DMS153 (cell line): ENCODE measurements at places on chromosomes 1 and 21.
A peak's percentile ranks its signal among the peaks of the same experiment; 100 is the strongest.

DNA sequence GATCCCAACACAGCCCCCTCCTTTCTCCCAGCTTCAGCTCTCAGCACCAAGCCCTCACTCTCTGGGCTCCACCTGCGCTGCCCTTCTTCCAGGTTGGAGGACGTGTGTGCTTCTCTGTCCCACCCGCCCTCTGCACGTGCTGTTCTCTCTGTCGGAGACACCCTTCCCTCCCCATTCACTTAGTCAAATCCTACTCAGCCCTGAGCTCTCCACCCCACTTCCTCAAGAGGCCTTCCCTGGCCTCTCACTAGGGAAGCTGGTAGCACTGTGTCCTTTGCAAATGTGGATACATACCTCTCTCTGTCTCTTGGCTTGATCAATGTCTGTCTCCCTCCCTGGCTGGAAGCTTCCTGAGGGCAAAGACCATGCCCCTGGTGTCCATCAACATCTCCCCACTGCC, 43.0 kb downstream of the TNFRSF8 start:
- no peak for DNase-seq

GRCh38 chr21:37072274-37072987, 440 bp downstream of the PIGP start:
- no peak for DNase-seq

DNA sequence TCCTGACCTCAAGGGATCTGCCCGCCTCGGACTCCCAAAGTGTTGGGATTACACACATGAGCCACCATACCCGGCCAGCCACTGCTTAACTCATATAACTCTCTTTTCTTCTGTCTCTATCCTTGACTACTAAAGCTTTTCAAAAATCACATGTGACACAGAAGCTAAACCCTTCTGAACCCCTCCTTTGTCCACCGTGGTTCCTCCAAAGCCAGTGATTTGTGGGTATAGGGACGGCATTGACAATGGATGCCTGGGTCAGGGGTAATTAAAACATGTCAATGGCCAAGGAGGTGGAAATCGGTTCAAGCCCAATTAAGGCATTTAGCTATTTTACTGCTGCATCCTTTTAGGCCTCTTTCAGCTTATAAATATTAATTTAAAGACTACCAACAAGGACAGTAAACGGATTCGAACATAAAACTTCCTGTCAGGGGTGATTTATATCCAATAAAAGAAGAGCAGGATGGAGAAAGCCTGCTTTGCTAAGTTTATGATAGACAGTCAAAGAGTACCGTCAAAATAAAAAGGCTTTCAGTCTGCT, 242.3 kb downstream of the GPATCH2 start:
- DNase-seq = no peak

GRCh38 chr1:56403321-56403720, 176.0 kb downstream of the PLPP3 start:
- DNase-seq = no peak

DNA sequence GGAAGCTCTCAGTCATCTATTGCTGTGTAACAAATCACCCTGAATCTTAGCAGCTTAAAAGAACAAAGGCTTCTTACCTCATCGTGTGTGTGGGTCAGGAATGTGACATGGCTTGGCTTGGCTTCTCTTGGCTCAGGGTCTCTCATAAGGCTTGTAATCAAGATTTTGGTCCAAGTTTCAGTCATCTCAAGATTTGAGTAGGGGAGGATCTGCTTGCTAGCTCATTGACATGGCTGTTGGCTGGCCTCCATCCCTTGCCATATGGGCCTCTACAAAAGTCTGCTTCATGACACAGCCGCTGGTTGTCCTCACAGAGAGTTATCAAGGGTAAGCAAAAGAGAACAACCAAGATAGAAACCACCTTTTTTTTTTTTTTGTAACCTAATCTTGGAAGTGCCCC, 207.7 kb downstream of the PTPRC start:
- DNase-seq = no peak

DNA sequence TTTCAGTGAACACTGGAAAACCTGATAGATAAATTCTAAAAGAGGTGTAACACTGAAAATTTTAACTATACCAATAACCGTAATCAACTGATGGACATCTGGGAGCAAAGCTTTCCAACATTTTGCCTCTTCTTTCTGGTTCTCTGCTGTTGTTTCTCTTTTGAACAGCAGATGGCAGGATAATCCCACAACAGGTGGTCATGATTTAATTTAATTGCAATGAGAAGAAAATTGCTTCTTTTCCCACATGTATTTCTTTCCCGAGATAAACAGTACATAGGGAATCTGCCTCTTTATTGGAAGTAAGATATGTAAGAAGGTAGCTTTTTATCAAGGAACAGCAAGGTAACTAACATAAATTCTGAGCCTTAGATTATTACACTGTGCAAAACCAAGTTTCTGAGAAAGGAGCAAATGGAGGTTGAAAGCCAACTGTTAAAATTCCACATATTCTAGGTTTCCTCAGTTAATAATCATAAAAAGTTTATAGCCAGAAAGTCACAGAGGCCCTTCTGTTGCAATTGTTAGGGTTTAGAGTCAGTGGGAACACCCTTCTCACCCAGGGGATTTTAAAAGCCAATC, 72.9 kb downstream of the RPS6KA1 start:
- peak; percentile 71 for DNase-seq

DNA sequence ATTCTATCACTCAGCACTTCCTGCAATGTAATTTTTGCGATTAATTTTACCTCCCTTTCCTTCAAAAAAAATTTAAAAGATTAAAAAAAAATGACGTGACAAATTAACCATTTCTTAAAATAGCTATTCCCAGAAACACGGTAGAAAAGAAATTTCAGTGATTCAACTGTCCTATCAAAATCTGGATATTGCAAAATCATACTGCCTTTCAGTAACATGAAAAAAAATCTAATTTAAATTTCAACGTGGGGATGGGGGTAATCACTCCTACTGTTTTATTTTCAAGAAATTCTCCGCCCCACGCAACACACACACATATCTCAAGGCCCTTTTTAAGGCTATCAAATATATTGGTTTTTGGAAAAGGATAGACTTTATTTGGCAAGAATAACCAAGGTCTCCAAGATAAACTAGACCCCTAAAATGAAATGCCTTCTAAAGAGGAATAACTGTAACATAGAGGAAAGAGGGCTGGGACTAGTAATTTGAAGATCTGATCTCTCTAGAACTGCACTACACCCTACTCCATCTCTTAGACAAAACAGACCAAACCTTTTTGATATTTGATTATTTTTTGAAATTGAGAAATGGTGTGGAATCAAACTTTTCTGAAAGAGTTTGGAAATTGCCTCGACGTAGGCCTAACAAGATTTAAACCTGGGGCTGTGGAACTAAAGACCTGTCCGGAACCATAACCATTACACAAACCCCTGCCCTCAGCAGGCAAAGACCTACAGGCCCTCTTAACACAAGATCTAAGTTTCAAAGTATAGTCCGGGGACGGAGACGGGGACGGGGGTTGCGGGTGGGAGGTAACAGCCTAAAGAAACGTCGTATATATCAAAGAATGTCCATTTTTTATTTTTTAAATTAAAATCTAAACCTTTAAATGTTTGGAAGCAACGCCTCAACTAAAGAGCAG, 941 bp downstream of the ARNT start:
- DNase-seq = no peak

DNA sequence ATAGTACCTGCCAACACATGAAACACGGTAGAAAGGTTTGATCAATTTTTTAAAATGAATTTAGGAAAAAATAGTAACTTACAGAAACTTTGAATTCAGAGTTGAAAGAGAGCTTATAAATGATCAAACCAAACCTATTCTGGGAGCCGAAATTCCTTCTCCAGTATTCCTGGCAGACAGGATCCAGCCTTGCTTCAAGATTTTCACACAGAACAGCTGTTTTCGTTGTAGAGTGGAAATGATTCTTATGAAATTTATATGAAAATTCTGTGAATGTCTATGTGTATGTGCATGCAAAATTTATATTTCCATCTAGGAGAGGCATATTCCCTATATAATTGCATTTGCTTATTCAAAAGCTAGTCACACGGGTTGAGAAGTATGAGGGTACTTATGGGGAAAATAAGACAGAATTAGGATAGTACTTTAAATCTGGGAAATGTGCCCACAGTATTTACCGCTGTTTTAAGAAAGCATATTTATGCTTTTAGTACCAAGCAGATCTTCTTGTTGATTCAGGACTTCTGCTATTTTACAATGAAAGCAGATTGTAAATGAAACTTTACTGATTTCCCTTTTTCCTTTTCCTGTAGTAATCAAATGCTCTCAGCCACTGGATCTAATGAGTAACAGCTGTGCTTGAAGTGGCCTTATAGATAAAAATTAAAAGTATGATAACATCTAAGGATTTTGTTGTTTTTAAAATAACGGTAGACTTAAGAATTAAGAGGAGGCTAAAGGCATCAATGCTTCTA, 30.4 kb downstream of the PRRX1 start:
- DNase-seq = no peak

DNA sequence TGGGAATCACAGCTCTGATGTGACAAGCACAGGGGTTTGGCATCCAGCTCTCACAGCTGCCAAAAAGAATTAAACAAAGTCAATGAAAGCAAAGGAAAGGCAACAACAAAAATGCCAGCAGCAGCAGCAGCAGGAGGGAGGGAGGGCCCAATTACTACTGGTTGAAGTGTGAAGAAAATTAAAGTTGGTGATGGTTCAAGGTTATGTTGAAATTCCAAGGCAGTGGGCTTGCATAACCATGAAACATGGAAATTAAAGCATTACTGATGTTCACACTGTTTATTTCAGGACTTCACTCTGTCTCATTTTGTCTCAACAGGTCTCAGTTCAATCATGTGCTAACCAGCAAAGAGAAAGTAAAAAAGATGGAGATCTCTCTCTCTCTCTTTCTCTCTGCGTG, 220.3 kb upstream of the LYPLAL1 start:
- DNase-seq = no peak

DNA sequence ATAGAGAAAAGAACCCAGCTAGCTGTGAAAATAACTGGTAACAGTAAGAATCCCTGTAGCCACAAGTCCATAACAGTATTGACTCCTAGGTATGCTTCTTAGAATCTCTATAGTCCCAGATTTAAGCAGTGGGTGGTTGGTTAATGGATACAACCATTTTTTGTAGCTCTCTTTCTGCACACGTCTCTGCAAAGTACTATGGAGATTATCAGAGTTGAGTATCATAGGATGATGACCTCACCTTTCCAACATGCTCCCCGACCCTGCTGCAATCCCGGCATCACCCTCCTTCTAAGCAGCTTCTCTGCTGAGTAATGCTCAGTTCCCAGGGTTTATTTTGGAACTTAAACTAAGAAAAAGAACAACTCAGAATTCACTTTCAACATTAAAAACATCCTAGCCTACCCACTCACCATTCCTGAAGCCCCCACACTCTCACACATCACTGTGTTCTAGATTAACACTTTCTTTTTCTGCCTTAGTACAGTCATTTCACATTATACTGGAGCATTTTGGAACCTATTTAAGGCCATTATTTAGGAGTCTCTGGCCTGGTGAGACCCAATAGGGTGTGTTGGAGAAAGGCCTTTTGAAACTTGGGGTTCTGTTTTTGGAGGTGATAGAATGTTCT, 2.7 kb downstream of the MLLT11 start:
- no peak for DNase-seq

GRCh38 chr1:55816456-55817426, 601.6 kb upstream of the USP24 start:
- no peak for DNase-seq

DNA sequence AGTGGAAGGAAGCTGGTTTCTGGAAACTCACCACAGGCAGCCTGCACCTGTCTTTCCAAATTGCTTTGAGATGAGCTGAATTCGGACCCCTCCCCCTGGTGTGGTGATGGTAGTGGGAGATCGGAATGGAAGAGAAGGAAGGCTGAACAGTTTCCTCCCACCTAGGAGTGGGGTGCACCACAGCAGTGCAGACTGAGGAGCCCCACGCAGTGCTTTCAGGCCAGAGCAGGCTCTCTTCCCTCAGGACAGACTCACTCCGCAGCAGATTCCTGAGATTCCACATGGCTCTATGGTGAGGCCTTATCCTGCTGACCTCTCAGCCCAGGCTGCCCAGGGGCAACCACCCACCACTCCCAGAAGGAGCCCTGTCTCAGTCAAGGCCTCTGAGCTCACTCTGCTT, 80.9 kb downstream of the ATP1A1 start:
- DNase-seq = no peak

DNA sequence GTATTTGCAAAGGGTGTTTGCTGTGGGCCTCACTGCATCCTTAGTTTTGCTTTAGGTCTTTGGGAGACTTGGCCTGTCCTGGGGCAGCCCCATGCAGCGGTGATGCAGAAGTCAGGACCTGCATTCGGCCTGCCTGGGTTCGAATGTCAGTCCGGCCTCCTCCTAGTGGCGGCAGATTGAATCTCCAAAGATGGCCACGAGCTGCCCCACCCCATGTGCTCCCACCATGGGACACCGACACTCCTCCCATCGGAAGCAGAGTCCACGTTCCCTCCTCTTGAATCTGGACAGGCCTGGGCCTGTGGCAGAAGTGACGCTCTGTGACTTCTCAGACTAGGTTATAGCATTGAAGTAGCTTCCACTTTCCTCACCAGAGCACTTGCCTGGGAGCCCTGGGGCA, 16.3 kb upstream of the NPPB start:
- no peak for DNase-seq

- DNase-seq = no peak
Observed at GRCh38 chr1:66944330-66945274, 19.8 kb downstream of the MIER1 start.

DNA sequence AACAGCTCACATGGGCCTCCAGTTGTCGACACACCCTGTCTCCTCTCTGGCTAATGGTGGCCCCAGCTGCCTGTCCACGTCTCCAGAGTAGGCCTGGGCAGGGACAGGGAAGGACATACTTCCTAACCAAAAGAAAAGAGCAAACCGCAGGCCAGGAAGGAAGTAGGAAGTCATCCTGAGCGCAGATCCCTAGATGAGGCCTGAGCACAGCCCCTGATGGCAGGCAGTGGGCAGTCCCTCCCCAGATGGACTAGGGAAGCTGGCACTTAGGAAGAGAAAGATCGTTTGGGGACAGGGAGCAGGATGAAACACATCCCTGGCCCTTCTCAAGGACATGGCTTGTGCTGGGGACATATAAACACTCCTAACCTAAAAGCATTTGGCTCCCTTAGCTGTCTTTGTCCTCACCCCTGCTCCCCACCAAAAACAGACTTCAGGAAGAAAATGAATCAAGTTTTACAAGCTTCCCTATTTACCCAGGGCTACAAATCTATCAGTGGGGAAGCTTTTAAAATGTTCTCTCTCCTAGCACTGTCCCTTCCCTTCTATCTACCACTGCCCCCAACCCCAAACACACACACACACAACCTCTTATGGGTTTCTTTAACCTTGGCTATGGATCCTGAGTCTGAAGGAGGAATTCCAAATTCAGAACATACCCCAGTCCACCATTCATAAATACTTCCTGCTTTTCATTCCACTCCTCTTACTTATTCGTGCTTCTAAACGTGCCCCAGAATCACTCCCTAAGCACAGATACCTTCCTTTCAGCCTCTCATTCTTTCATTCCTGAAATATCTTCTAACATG, 21.1 kb downstream of the SSBP3 start:
- DNase-seq = no peak

- no peak for DNase-seq
Observed at GRCh38 chr21:32549886-32550285, 35.4 kb downstream of the TCP10L start.

DNA sequence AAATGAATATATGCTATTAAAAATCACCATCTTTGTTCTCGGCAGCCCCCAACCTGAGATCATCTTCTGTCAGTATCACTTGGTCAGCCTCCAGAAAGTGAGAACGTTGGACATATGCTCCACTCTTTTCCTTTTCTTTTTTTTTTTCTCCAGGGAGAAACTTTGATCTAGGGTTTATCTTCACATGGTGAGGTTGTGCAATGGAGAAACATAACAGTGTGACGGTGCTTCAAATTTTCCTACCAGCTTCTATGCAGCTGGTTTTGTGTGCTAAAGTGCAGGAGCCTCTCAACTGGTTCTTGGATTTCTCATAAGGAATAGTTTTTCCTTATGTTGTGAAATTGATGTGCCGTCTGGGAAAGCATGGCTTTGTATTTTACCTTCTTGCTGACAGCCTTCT, 1202.9 kb downstream of the NCAM2 start:
- DNase-seq = no peak
